ENCODE measurements at places on chromosomes 12 and 14. TPM values are rescaled to one million over a fixed set of nuclear protein-coding genes. Genes with fewer than 3 reads are reported as not detected.

The CLECL1 gene
- not detected for total RNA-seq

The GDF3 gene
- total RNA-seq = not detected

The SERPINA9 gene
- total RNA-seq = not detected

The VRTN gene
- total RNA-seq = not detected

The EXOC3L4 gene
- 0.36 TPM for total RNA-seq

The ATP2A2 gene
- total RNA-seq = 156 TPM

The SLC4A8 gene
- 67.1 TPM for total RNA-seq

The PTPRO gene
- total RNA-seq = 149 TPM

The RTRAF gene
- total RNA-seq = 56.3 TPM

The MANSC4 gene
- 0.27 TPM for total RNA-seq

The RTL1 gene
- under 0.01 TPM for total RNA-seq

The PPP4R4 gene
- total RNA-seq = 3.0 TPM

The TRIM9 gene
- total RNA-seq = 83.6 TPM

The LRRC10 gene
- total RNA-seq = not detected

The PCNX1 gene
- 130 TPM for total RNA-seq

The C1R gene
- 4.6 TPM for total RNA-seq

The GPR137C gene
- total RNA-seq = 41.9 TPM

The SMCO2 gene
- total RNA-seq = not detected

The CBX5 gene
- total RNA-seq = 149 TPM

The CABP1 gene
- 3.3 TPM for total RNA-seq

The PLA2G1B gene
- 0.64 TPM for total RNA-seq

The TMEM132C gene
- 21.4 TPM for total RNA-seq

The PARP11 gene
- total RNA-seq = 17.0 TPM
